ENCODE measurements at places on chromosomes 11 and 22.

DNA sequence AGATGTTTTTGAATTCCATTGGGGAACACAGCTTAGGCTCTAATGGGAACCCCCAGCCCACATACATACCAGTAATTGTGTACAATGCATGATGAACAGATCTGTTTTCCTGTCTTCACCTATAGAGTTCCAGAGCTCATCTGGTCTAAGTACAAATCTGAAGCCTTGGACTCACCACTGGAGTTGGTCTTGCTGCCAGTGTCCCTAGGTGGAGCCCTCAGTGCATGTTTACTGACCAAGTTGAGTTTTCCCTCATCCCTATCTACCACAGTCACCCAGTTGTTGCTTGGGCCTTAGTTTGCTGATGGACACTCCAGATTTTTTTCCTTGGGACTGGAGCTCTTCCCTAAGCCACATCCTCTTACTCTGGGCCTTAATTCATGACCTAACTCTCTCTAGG is 159.2 kb upstream of the DDI1 start:
- DNase-seq: no peak

DNA sequence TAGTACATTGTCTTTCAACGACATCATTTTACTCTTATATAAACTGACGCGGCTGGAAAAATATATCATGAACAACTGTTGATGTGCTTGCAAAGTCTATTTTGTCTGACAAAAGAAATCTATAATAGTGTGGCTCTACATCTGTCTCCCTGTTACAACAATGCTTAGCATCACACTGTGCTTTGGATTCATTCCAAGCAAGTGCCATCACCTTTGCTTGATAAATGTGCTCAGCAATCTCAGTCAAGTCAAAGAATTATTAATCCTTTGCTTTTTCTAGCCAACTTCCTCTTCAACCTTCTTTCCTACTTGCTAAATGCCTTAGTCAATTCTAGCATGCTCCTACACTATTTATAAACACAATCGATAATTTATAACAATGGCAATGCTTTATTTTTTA is 140.5 kb downstream of the FCHSD2 start:
- peak; percentile 19 for DNase-seq

DNA sequence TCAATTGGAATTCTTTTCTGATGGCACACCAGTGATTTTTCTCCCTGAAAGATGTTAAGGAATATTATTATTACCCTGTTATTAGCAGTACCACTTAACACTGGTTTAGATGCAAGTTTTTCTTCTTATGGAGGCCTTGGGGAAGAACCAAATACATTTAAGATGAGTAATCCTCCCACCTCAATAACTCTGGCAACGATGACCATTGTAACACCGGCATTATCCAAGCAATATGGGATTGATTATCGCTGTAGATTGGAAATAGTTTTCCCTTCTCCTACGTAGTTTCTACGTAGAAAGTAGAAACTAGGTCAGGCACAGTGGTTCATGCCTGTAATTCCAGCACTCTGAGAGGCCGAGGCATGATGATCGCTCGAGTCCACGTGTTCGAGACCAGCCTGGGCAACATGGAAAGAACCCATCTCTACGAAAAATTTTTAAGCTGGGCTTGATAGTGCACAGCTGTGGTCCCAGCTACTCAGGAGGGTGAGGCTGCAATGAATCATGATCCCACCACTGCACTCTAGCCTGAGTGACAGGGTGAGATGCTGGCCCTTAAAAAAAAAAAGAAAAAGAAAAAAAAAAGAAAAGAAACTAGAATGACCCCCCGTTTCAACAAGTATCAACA is 45.5 kb downstream of the PACSIN2 start:
- DNase-seq: no peak

DNA sequence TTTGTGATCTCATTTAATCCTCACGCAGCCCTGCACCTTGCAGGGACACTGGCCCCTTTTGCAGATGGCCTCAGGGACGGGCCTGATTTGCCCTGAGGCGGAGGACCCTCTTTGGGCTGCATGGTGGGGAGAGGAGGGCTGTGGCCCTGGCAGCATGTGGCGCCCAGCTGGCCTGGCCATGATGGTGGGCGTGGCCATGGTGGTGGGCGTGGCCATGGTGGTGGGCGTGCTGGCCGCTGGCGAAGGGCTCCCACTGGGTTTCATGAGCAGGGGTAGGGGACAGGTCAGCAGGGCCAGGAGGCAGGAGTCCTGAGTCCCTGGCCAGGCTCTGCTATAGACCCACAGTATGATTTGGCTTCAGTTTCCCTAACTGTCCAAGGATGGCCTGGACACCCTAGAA is 13.1 kb downstream of the WNT11 start:
- DNase-seq: peak; percentile 25

- DNase-seq: no peak
Measured at GRCh38 chr22:39624501-39624821, 53.9 kb downstream of the CACNA1I start.

GRCh38 chr11:83751041-83751440 is 464.9 kb upstream of the CCDC90B start:
- DNase-seq: no peak

DNA sequence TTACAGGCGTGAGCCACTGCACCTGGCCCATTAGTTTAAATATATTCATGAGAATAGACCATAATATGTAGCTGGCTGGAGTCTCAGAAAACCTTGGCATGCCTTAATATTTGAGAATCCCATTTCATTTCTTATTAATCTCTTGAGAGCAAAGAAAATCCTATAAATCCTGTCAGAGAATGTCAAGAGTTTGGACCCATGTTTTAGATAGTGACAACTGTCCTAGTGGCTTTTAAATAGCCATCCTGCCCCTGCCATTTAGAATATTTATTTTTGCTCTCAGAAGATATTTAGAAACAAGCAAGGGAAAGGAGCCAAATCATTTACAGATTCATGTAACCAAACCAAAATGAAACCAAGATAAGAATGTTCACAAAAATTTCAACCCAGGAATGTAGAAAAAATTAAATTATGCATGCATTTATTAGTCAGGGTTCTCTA is 107.2 kb downstream of the SWAP70 start:
- DNase-seq: no peak

- no peak for DNase-seq
Measured at GRCh38 chr22:20279662-20280134, 11.6 kb upstream of the RTN4R start.

- DNase-seq: no peak
Measured at GRCh38 chr11:65478388-65479183, 20.3 kb upstream of the MALAT1 start.

GRCh38 chr11:2990617-2991451 is 1.3 kb downstream of the NAP1L4 start:
- DNase-seq: peak; percentile 14

DNA sequence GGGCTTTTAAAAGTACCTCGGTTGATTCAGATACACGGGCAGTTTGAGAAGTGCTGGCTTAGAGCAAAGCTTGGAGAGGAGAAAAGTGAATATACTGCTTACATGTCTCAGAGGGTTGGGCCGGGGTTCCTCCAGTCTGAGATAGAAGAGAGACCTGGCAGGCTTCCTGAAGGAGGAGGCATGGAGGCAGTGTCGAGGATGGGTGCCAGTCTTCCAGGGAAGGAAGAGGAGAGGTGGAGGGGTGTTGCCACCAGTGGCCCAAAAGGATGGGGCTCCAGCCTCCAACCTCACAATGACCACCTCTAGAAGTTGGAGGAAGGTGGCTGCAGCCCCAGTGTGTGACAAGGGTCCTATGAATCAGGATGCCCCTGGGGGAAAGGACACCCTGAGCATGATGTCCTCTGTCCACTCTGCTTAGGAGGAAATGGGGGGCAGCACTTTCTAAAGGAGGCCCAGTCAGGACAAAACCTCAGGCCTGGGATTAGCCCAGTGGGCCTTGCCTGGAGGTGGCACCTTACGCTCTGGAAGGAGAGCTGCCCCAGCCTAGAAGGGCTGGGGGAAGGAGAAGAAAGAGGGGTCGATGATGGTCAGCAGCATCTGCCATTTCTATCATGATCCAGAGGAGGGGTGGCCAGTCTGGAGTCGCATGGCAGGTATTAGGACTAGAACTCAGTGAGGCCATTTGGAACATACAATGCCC is 65.2 kb downstream of the CD82 start:
- DNase-seq: no peak

- no peak for DNase-seq
Measured at GRCh38 chr11:18075444-18075843, 29.4 kb upstream of the TPH1 start.

DNA sequence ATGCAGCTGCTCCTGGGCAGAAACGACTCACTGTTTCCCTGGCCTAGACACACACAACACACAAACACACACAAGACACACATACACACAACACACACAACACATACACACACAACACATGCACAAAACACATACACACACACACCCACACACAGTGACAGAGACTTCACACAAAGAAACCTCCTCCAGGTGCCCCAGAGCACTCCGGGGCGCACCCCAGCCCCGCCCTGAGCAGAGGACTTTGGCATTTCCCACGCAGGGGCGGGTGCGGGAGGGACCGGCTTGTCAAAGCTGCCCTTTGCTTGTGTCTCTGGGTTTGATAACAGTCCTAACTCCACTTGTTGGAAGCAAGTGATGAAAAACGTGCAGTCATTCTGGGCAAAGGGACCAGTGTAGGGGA is 6.5 kb downstream of the APOBEC3A start:
- DNase-seq: no peak

GRCh38 chr11:10857709-10858438 is at the start of gene ZBED5:
ZBED5 (minus strand) TSS chr11:10858053; CDS start chr11:10854945, 3,108 bp downstream.
- peak; percentile 97 for DNase-seq

DNA sequence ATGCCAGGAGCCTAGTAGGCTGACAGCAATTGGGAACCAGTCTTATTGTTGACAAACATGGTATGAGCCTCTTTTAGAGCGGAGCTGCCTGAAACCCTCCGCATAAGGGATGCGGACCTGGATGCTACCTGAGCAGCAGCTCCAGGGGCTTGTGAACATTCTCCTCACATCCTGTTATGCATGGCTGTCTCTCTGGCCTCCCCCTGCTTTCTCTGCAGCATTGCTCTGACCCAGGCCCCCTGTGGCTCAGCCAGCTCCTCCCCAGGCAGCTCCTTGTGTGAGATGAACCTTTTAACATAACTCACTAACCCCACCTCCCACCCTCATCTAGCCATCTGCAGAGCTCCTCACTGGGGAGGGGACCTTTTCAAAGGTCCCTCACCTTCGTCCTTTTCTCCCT is 6.0 kb downstream of the BMAL1 start:
- DNase-seq: no peak

GRCh38 chr11:116873381-116873780 is 36.0 kb upstream of the APOA1 start:
- no peak for DNase-seq

GRCh38 chr11:132353255-132353654 is 982.8 kb downstream of the NTM start:
- DNase-seq: no peak

DNA sequence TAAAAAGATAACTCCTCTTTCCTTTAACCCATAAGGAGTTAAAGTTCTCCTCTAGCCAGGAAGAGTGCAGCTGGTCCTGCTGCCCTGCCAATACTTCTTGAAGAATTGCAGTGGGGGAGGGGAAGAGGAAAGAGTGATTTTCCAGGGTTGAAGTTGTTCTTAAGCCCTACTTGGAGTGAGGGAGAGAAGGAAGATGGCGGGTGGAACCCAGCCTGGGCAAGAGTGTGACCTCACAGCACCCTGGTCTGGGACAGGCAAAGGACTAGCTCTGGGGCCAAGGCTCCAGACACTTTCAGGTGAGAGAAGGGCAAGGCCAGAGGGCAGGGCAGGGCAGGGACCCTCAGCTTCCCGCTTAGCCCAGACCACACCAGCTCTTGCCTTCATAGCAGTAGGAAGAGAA is 6.6 kb downstream of the TNKS1BP1 start:
- DNase-seq: peak; percentile 15

GRCh38 chr11:44833221-44833876 is 106.6 kb downstream of the TSPAN18 start:
- DNase-seq: no peak

Measured in NCI-H82 (cell line).